ENCODE measurements at places on chromosomes 13 and 19.

DNA sequence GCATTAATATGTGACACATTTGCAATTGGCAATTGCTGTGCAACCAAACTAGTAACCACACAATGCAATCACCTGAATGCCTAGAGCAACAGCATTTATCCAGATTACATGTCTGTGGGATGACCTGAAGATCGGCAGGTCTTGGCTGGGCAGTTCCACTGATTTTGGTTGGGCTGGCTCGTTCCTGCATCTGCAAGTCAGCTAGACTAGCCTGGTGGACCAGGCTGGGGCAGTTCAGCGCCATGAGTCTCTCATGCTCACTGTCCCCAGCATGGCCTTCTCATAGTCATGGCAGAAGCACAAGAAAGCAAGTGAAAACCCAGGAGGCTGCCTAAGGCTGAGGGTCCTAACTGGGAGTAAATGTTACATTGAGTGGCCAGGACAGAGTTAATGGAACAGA lies 229.1 kb upstream of the TSHZ3 start:
- DNase-seq, result no peak

- no peak for DNase-seq
These were observed 905.7 kb upstream of the SLITRK5 start for GRCh38 chr13:86765462-86765861.

DNA sequence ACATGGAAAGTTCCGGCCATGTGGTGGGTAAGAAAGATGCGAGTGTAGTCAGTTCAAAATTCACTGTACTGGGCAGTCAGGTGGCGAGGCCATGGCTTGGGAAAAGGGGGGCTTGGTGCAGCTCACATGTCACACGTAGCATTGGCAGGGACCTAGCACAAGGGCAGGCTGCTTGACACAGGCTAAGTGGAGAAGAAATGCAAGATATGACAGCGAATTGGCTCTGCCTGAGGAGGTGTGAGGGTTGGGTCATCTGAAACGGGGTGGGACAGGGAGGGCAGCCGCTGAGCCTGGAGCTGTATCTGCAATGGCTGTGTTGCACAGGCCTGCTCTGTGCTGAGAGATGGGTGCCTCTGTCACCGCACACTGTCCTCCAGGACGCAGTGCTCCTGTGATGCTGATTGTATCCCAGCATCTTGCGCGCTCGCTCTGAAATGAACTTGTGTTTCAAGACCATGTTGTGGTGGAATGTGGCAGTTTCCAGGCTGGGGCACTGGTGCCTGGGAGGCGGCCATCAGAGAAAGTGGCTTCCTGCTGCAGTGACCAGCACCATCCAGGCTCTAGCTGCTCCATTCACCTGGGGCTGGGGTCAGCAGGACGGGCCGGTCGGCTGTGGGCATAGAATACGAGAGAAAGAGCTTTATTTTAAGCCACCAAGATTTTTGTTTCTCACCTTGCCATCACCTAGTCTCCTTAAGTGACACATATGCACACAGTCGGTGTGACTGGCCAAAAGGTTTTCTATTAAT lies 70.3 kb downstream of the TEX29 start:
- DNase-seq, result peak; percentile 2

DNA sequence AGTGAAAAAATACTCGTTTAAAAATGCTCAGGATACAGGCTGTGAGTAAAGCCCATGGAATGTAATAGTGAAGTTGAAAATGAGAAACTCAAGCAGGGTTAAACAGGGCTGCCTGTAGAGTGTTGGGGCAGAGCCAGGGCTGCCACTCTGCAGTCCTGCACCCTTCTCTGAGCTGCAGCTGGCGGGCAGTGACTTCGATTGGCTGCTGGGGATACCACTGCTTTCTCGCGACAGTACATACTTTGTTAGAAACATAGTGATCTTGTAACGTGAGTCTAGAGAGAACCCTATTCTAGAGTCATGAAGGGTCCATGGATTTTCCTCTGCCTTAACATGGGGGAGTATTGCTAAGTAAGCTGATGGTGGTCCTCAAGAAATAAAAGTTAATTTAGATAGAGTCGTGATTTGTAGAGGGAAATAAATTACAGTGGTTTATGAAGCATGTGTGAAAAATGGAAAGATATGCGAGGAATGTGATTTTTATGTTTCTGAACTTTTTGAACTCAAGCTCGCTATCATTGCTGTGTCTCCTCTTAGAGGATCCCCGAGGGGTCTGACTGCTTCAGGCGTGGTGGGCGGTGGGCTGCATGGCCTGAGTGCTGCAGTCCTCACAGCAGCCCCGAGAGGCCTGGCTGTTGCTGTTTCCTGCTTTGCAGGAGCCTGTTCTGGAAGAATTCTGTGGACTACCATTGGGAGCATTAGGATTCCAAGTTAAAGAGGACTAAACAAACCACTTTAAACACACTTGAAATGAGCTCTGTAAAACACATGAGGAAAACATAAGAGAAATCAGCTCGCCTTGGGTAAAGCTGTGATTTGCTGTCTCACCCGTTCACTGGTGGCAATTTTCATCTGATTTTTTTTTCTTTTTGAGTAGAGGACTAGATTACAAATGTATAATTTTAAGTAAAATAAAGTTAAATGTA lies 95.7 kb downstream of the ARHGEF7 start:
- DNase-seq, result no peak

GRCh38 chr13:43425234-43425633 lies 361.5 kb downstream of the ENOX1 start:
- no peak for DNase-seq

GRCh38 chr19:51765086-51765485 lies 4.1 kb downstream of the FPR2 start:
- DNase-seq, result no peak

DNA sequence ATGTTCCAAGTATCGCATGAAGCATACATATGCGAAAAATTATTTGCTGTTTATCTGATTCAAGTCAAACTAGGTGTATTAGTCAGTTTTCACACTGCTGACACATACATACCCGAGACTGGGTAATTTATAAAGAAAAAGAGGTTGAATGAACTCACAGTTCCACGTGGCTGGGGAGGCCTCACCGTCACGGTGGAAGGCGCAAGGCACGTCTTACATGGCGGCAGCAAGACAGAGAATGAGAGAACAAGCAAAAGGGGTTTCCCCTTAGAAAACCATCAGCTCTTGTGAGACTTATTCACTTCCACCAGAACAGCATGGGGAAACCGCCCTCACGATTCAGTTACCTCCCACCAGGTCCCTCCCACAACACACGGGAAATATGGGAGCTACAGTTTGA lies 13.0 kb upstream of the PROZ start:
- DNase-seq, result no peak

GRCh38 chr13:25943081-25943480 lies 108.7 kb downstream of the SHISA2 start:
- DNase-seq, result no peak

DNA sequence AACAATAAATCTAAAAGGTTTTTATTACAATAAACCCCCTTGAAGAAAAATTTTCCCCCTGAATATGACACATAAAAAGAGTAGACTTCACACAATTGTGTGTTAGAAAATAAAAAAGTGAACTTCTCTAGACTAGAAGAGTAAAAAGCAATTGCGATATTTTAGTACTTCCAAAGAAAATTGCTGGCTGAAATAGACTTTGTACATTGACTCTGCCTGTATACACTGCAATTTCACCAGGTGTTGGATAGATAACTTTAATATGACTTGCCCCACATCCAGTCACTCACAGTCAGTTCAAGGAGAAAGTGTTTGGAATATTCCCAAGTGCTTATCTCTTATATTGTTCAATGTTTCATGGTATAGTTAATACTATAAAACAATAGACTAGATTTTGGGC lies 1780.1 kb upstream of the PCDH20 start:
- no peak for DNase-seq

DNA sequence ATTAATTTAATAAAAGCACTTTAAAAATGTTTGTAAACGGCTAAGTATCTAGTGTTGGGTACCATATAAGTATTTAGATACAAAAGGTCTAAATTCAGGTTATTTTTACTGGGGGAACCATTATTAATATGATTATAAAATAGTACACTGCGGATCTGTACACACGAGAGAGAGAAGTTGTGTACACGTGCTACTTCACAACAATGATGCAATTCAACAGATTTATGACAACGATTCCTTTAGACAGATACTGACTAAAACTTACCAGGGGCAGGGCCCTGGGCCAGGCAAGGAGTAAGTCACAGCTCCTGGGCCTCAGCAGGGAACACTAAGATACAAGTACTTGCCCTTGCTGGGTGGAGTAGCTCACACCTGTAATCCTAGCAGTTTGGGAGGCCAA lies 29.1 kb upstream of the TPTE2 start:
- no peak for DNase-seq

DNA sequence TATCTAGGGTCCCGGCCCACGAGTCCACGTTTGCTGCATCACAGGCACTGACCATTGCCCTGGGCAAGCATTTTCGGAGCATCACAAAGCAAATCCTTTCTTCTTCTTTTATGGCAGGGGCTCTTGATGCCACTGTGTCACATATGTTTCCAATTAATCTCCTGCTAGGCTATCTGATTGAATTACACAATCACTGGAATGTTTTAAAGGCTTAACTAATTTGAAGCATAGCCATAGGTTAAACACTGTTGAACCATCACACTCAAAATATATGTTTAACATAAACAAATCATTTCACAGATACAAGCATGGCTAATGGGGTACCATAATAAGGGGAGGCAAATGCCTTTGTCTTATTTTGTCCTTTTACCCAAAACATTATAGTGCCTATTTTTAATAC lies 338.3 kb downstream of the POU4F1 start:
- DNase-seq, result no peak

- no peak for DNase-seq
These were observed 532.8 kb downstream of the UQCRFS1 start for GRCh38 chr19:28680111-28680510.

DNA sequence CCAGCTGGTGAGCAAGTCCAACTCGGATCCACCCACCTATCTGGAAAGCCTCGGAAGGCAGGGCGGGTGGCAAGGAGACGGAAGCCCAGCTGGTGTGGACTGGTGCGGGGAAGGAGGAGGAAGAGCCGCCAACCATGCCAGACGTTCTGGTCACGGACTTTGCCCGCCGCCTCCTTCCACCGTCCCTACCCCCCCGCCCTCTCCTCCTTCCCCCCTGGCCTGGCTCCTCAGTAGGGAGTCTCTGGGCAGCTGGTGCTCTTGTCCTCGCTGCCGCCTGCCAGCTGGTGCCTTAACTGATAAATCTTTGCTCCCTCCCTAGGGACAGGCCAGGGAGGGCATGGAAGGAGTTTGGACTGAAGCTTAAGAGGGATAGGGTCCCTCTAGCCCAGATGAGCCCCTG lies 4.8 kb downstream of the SYNGR4 start:
- DNase-seq, result no peak

GRCh38 chr19:40442328-40443130 lies 1.6 kb downstream of the SERTAD3 start:
- DNase-seq, result no peak

- DNase-seq, result no peak
These were observed 28.0 kb downstream of the SH3GL1 start for GRCh38 chr19:4372165-4373012.

DNA sequence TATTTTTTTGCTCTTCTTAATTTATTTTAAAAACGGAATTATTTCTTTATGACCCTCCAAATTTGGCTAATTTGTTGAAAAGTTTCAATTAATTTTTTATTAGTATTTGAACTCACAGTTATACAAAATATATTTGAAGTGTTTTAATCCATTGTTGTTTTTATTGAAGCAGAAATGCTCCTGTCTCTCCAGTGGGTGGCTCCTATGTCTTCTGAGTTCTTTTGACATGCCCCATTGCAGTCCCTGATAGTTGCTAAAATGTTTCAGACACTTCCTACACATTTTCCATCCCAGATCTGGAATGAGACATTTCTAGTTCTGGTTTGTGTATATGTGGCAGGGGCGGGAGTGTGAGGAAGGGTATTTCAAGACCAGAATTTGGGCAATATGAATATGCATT lies 579.4 kb upstream of the PRR20A start:
- DNase-seq, result no peak

- DNase-seq, result no peak
These were observed 3.2 kb downstream of the ZNF441 start for GRCh38 chr19:11769995-11770394.

DNA sequence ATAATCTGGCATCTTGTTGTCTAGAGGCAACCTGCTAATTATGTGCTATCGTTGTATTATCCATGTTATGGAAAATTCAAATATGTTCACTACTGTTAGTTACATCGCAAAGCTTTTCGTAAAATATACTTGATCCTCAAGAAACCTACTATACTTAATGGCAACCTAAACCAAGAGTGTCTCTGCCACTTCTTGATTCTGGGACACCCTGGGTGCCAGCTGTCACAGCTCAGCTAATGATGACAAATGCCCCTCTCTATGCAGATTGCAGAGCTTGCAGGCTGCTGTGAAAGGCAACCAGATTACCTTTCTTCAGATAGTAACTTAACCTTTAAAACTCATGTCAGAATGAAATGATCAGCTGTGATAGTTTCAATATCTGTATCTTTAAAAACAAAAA lies 8.9 kb upstream of the MAB21L1 start:
- no peak for DNase-seq

DNA sequence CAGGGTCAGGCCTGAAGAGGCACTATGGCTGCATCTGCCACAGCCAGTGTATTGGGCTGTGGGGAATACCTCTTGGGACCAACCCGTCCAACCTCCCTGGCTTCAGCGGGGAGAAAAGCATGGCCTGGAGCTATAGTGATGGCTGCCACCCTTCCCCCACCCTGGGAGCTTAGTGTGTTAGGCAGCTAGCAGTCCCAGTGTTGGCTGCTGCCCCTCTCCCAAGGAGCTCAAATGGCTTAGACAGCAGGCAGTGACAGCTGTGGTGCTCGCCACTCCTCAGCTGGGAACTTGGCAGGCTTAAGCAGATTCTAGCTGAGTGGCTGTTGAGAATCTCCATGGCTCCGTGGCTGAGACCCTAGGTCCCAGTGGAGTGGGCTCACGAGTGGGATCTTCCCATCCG lies 19.7 kb downstream of the ACOD1 start:
- DNase-seq, result no peak

DNA sequence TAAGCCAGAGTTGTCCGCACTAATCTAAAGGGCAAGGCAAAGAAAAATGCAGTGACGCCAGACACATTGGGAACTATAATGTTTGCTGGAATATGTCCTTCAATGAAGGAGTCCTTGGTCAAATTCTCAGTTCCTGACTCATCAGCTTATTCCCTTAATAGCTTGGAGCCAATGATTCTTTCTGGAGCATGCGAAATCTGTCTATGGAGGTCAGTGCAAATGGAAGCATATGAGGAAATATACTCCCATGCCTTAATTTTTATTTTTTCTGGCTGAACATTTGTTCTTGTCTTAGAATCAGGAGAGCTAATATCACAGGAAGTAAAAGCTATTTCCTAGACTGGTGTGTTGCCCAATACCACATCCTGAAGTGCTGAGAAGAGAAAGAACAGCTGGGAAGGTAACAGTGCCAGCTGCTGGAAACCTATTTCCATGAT lies 289.8 kb upstream of the SPRY2 start:
- no peak for DNase-seq

Measured in breast epithelium (tissue), 4 donors.